Peyer's patch (tissue), 4 donors: ENCODE measurements at places on chromosomes 7 and 10. TPM values are rescaled to one million over a fixed set of nuclear protein-coding genes. Genes with fewer than 3 reads are reported as not detected.

DNA sequence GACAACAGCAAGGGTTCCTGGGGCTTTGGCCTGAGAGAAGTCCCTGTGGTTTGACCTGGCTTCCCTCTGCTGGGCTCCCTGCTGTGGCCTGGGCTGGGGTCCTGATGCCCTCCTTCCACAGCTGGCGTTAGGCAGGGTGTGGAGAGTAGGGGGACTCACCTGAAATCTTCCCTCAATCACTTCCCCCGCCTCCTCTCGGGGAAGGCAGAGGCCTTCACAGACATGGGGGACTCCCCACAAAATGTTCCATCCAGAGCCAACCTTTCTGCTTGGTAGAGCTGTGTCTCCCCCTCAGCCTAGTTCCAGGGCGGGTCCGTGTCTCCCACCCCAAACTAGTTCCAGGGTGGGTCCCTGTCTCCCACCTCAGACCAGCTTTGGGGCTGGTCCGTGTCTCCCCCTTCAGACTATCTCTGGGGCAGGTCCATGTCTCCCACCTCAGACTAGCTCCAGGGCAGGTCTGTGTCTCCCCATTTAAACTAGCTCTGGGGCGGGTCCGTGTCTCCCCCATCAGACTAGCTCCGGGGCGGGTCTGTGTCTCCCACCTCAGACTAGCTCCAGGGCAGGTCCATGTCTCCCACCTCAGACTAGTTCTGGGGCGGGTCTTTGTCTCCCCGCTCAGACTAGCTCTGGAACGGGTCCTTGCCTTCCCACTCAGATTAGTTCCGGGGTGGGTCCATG lies 2.2 kb downstream of the PVRIG start:
- no peaks in the 10 kb centered on the region for H3K4me1 ChIP-seq
- H3K27me3 ChIP-seq: no peaks in the 10 kb centered on the region

GRCh38 chr10:5723692-5724091 lies 39.1 kb downstream of the TASOR2 start:
- H3K4me3 ChIP-seq: no peak overlapping the region
- H3K36me3 ChIP-seq: no peaks in the 10 kb centered on the region
- H3K4me1 ChIP-seq: no peaks in the 10 kb centered on the region
- no peak for DNase-seq

SRRM3 gene
- total RNA-seq: not detected

ATG9B gene
- total RNA-seq: 0.27 TPM

DNA sequence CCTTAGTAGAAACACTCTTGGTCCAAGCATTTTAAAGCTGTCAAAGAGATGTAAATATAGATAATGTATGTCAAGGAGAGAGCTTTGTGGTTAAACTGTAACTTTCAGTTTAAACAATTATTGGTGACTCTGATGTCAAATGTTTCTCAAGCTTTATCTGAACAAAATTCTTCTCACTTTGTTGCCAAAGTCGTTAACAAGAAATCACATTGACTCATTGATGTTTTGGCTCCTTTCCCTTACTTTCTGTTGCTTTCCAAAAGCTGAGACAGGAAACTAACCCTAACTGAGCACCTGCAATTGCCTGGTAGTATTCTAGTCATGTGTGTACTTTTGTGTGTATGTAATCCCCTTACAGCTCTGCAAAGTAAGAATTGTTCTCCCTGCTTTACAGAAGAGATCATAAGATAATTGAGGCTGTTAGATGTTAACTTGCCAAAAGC lies 108.5 kb downstream of the CFTR start:
- H3K4me1 ChIP-seq: no peaks in the 10 kb centered on the region
- H3K27ac ChIP-seq: no peak overlapping the region
- no peak overlapping the region for H3K4me3 ChIP-seq
- DNase-seq: no peak
- no peaks in the 10 kb centered on the region for H3K27me3 ChIP-seq
- no peaks in the 10 kb centered on the region for H3K36me3 ChIP-seq

GRCh38 chr10:47255033-47255813 lies 44.8 kb upstream of the GDF10 start:
- no peak overlapping the region for H3K27ac ChIP-seq
- no peak for DNase-seq
- H3K4me3 ChIP-seq: no peak overlapping the region
- no peaks in the 10 kb centered on the region for H3K36me3 ChIP-seq
- H3K4me1 ChIP-seq: no peaks in the 10 kb centered on the region
- no peaks in the 10 kb centered on the region for H3K27me3 ChIP-seq

DNA sequence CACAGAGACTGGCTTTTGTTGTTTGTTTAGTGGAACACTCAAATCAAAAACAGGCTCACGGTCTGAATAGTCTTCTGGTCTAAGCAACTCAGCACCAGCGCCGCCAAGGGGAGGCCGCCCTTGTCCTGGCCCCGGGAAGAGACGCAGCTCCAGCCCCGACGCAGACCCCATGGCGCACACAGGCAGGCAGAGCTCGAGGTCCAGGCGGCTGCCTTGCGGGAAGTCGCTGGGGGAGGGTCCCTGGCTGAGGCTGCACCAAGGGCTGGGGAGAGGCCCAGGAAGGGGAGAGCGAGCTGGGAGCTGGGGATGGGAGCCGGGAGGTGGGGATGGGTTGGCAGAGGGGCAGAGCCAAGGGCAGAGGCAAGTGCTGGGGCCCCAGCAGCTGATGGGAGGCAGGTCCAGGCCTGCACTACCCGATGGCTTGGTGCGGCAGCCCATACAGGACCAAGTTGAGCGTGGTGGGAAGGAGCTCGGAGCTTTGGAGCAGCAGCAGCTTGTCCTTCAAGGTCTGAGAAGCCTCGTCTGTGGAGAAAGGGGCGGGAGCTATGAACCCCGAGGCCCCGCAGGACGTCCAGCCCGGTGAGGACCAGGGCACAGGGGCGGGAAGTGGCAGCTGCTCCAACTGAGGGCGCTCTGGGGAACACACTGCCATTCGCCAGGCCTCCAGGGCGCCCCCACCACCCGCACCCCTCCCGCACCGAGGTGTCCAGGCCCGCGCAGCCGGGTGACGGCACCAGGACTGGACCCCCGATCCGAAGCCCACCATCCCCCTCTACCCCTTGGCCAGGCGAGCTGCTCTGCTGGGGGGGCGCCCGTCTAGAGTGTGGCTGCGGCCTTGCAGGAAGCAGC lies 22.7 kb upstream of the NKX6-2 start:
- H3K27ac ChIP-seq: no peak overlapping the region
- no peak overlapping the region for H3K4me3 ChIP-seq
- DNase-seq: no peak
- no peaks in the 10 kb centered on the region for H3K27me3 ChIP-seq
- H3K4me1 ChIP-seq: no peaks in the 10 kb centered on the region
- H3K36me3 ChIP-seq: no peaks in the 10 kb centered on the region

OR2A1 gene
- total RNA-seq: not detected

DNA sequence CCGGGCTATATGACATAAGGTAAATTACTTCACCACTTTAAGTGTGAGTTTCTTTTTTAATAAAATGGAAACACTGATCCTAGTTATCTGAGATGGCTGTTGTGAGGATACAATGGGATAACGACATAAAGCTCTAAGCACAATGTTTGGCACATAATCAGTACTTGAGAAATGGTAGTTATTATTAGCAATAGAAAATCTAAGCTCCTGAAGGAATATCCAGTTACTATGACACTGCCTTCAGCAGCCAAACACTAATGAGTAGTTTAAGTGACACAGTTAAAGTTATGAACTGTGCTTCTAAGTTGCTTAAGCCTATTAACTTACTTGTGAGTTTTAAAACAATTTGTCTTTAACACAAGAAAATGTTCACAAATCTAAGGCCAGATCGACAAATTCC lies 96.8 kb downstream of the ELAPOR2 start:
- H3K36me3 ChIP-seq: no peaks in the 10 kb centered on the region
- DNase-seq: no peak
- no peaks in the 10 kb centered on the region for H3K27me3 ChIP-seq

PTPN20 gene
- not detected for total RNA-seq

DNA sequence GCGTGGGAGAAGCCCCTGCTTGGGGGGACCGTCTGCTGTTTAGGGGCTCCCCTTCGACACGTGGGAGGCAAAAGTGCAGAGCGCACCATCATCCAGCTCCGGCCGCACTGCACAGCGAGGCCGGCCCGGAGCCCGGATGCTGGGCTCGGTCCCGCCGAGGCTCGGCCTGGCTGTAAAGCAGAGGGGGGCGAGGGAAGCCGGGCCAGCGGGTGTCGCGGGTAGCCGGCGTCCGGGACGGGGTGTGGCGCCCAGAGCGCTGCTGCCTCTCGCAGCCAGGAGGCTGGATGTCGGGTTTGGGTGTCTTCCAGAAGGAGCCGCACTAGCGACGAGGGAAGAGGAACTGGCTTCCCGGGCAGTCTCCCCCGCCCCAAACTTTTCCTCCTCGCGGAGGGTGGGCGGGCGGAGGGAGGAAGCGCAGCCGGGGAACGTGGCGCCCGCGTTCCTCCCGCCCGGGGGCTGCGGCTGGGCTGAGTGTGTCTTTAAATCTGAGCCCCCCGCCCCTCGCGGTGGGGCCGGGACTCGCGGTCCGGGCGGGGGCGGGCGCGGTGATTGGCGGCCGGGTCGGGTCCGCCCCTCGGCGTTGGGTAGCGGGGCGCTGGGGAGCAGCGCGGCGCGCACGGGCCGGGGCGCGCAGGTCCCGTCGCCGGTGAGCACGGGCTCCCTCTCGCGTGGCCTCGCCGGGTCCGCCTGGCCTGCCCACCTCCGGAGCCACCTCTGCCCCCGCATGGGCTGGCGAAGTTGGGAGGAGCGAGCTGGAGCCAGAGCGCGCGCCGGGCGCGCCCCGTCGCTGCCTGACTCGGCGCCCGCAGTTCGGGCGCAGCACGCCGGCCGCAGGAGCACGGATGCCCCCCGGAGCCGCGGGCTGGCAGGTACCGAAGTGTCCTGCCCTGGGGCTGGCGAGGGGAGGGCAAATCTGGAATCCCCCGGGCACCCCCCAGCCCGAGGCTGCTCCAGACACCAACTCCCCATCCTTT lies at the start of gene PALD1:
PALD1 (plus strand) TSS at position 577 of the 974 bp plus-strand sequence. CDS start 47,185 bp downstream, outside the sequence.
- no peaks in the 10 kb centered on the region for H3K27me3 ChIP-seq
- peak; percentile 68 for DNase-seq
- no peaks in the 10 kb centered on the region for H3K36me3 ChIP-seq
- peak within 1 kb of the TSS; percentile 54 for H3K4me3 ChIP-seq

HMX2 gene
- not detected for total RNA-seq

SH2D4B gene
- not detected for total RNA-seq

FAM237B gene
- total RNA-seq: not detected

VOPP1 gene
- total RNA-seq: 69.1 TPM

DNA sequence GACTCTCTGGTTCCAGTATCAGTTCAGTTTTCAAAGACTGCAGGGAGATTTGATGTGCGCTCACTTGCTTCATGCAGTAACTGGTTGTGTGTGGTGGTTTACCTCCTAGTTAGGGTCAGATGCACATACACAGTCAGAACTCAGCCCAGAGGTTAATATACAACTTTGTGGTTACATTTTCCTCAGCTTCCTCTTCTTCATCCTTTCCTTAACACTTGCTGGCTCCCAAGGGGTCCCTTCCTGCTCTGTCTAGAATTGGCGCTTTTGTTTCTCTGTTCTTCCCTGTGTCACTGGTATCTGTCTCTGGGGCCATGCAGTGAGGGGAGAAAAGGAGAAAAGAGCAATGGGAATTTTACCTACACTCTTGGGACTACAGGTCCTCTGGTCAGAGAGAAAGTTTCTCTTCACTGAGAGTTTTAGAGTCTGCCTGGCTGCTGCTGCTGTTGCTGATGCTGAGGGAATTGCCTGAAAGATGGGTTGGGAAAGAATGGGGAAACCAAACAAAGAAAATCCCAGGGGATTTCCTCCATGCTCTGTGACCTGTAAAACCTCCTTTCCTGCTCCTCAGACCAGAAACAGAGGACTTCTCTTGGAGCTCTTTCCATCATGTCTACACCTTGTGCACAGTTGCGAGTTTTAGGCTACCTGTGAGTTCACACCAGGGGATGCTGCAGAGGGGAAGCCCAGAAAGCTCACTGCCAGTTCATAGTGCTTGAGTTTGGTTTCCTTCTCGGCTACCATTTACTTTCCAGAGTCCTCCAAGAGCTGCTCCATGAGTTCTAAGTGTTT lies 74.6 kb downstream of the WDFY4 start:
- no peak overlapping the region for H3K27ac ChIP-seq
- no peak for DNase-seq
- no peaks in the 10 kb centered on the region for H3K4me1 ChIP-seq
- H3K4me3 ChIP-seq: no peak overlapping the region
- no peaks in the 10 kb centered on the region for H3K36me3 ChIP-seq

GRCh38 chr10:78728176-78728575 lies 340.6 kb upstream of the ZMIZ1 start:
- no peak for DNase-seq
- no peaks in the 10 kb centered on the region for H3K27me3 ChIP-seq
- no peak overlapping the region for H3K4me3 ChIP-seq
- H3K36me3 ChIP-seq: no peaks in the 10 kb centered on the region
- no peaks in the 10 kb centered on the region for H3K4me1 ChIP-seq

DNA sequence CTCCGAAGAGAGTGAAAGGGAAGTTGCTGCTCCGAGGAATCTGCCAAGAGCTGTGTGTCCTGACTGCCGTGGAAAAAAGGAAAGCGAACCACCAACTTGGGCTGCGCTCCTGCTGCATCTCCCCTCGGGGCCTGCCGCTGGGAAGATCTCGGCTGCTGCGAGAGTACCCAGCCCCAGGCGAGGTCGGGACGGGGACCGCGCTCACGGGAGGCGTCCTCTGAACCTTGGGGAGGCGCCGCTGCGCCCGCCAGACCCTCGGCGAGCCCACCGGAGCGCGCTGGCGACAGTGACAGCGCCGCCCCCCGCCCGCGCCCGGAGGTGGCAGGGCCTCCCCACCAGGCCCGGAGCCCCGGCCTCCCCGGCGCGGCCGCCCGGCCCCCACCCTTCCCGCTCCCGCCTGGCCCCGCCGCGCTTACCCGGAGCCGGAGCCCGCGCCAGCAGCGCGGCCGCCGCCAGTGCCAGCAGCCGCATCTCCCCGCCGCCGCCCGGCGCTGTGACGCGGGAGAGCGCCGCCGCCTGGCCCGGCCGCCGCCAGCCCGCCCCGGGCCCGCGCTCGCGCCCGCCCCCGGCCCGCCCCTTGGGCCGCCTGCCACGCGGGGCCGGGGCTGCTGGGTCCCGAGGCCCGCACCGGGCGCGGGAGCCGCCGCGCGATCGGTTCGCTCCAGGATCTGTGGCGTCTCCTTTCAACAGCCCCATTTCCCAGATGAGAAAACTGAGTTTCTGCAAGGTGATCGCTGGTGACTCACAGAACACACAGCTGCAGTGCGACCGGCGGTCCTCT lies at the start of gene VSTM4:
VSTM4 (minus strand) TSS at position 508 of the 781 bp plus-strand sequence; CDS start at position 471, 37 bp downstream.
- H3K4me3 ChIP-seq: peak within 1 kb of the TSS; percentile 27
- peak within 1 kb of the TSS; percentile 49 for H3K27ac ChIP-seq
- DNase-seq: no peak
- H3K27me3 ChIP-seq: no peaks in the 10 kb centered on the region
- no peaks in the 10 kb centered on the region for H3K36me3 ChIP-seq
- peaks cover 2% of the 10 kb centered on the region for H3K4me1 ChIP-seq

DNA sequence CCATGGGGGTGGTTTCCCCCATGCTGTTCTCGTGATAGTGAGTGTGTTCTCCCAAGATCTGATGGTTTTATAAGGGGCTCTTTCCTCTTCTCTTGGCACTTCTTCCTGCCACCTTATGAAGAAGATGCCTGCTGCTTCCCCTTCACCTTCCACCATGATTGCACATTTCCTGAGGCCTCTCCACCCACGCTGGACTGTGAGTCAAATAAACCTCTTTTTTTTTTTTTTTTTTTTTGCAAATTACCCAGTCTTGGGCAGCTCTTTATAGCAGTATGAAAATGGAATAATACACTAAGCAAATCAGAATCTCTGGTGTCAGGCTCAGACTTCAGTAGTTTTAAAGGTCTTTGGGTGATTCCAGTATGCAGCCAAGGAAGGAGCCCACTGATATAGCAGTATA lies 28.2 kb downstream of the TAS2R41 start:
- no peaks in the 10 kb centered on the region for H3K27me3 ChIP-seq
- H3K4me3 ChIP-seq: no peak overlapping the region
- H3K27ac ChIP-seq: no peak overlapping the region
- no peak for DNase-seq
- H3K4me1 ChIP-seq: no peaks in the 10 kb centered on the region
